Activated T-helper 9 cell treated with anti-CD3 and anti-CD28 coated beads, Interleukin-2, amount 50 U/mL, for 16 hours (primary cell): ENCODE measurements at places on chromosomes 3 and 15.

DNA sequence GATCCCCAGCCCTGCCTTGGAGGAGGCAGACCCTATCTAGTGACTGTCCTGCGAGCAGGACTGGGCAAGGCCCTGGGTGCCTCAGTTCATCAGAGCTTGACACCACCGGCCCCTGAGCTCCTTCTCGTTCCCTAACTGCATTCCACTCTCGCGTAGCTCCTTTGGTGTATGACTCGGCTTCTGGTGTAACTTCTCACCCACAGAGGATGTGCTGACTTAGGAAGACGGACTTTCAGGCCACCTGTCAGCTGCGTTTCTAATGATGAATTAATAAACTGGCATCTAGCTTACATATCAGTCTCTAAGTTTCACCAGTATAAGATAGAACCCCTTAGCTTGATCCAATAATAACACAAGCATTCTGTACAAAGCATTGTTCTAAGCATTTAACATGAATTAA is 17.5 kb downstream of the ABCF3 start:
- no peak for DNase-seq

DNA sequence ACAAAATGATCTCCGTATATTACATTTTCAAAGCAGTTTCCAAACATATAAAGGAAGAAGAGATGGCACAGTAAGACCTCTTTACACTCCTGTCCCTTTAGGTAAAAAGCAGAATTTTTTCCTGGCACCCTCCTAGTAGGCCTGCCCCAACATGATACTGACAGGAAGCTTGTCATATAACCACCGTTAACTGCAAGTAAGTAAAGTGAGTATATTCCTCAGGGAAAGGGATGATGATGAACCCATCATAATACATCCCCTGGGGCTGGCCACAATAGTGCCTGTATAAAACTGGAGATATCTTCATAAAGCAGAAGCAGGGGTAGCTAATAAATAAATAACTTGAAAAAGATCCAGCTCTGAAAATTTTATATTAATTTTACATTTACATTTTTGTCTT is 893.0 kb downstream of the DIPK2A start:
- no peak for DNase-seq

GRCh38 chr15:39589815-39590644 is 9.2 kb downstream of the THBS1 start:
- DNase-seq = no peak

DNA sequence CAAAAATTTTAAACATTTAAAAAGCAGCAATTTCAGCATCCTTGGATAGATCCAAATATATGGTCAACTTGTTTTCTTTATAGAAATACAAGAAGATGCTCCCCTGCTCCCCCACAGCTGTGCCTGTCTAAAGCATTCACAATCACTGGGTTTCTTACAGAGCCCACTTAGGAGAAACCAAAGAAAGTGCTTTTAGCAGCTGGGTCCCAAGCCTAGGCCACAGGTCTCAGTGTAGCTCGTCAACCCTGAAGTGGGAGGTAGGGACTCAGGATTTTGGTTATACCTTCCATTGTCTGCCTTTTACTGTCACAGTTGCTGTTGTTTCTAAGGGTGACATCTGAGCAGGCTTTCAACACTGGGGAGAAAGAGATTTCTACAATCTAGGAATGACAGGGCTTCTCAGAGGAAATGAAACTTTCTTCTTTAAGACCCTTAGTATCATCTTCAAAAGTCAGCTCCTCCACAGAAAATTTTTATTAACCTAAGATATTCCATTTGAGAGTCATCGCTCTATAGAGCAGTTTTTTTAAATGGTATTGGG is 199.3 kb upstream of the CMC1 start:
- DNase-seq = no peak

GRCh38 chr3:156360963-156361362 is 194.0 kb downstream of the SSR3 start:
- DNase-seq = no peak

DNA sequence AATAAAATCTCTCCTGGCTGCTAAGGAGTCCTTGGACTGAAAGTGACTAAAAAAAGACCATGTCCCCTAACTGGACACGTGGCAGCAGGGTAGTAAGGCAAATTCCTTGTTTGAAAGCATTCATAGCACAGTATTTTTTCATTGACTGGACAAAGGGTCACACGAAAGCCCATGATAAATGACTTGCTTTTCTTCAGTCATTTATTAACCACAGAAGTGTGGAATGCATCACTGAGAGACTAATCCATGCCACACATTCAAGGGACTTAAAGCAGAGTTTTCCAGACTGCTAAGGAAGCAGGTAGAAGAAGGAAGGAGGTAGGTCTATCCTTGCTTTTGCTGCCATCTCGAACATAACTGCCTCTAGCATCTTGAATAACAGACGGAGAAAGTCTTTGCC is 31.2 kb downstream of the CASR start:
- no peak for DNase-seq

DNA sequence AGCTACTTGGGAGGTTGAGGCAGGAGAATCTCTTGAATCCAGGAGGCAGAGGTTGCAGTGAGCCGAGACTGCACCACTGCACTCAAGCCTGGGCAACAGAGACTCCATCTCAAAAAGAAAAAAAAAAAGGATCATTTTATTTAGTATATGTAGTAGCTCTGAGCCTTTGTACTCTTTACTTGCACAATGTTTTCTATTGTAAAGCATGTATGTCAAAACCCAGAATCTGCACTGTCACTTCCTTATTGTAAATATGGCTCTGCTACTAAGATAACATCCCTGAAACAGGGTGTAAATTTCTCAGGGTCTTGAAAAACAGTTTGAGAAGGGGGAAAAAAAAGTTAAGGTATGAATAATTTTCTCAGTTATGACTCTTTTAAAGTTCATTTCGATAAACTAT is 35.1 kb downstream of the SLMAP start:
- no peak for DNase-seq

DNA sequence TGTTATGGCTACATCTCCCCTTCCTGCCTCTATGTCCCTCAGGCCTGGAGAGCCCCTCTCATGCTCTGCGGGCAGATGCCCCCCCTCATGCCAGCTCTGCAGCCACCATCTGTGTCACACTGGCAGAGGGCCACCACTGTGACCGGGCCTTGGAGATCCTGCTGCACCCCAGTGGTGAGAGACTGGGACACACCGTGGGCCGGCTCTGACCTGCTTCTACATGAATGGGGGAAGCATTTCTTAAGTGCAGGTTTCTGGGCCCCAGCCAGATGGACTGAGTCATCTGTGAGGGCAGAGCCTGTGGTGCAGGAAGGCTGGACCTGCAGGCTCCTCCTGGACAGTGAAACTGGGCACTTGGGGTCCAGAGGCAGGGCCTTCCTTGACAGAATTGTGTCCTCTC is 4.8 kb downstream of the VWA5B2 start:
- DNase-seq = no peak

DNA sequence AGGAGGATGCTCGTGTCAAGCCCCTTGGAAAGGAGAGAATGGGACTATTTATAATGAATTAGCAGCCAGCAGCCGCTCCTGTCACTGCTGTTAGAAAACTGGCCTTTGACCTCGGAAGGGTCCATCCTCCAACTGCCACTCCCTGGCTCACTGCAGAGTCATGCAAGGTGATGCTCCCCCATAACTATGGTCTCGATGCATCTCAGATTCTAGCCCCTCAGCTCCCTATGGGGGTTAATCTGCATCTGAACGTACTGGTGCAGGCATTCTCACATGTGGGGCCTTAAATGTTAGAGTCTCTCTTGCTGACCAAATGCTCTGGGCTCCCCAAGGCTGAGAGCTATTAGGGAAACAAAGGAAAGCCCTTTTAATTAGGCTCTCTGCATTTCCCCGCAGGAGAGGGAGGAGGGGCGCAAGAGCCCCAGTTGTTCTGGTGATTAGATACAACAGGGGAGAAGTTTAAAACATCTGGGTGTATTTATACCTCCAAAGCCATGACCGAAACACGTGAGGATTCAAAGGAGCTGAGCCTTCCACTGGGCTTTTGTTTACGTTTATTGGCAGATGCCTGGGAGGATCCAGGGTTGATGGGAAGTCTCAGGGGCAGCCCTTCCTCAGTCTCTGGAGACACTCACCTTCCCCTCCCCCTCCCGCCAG is 182.5 kb downstream of the OPA1 start:
- no peak for DNase-seq

DNA sequence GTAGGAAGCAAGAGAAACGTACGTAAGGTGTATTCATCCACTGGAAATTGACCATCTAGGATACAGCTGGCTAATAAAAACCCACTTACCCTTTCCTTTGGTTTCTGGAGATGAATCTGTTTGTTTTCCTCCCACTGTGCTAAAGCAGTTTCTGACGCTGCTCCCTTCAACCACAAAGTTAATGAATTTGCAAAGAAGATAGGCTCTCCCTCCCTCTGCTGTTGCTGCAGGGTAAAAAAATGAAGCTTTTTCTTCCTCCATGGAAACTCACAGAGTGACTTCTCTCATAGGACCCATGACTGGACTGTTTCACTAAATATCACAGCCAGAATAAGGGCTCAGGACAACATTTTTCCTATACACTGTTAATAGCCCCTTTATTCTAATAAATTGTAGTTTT is 172.1 kb upstream of the LRRN1 start:
- DNase-seq = no peak

DNA sequence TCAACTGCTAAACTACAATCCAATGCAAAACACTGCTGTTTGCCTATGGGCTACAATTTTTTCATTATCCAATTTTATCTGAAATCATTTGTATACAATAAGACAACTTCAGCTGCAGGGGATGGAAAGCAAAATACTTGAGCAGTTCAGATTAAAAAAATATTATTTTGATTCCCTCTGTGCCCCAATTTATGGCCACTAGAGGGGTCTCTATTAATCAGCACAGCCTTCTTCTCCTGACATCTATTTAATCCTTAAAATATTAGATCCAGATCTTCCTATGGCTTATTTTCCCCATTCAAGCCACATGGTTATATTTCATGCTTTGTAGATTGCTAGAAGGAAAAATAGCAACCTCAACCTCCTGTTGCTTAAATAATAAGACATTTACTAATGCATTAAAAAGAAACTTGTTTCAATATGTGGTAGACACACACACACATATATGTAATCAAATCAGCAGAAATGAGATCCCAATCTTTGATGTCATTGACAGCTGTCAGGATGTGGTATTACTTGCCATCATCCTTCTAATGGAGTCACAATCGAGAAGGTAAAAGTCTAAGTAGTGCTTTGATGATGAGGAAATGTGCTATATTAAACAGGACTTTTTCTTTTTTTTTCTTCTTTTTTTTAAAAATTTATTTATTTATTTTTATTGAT is 104.2 kb downstream of the P2RY1 start:
- DNase-seq = no peak

DNA sequence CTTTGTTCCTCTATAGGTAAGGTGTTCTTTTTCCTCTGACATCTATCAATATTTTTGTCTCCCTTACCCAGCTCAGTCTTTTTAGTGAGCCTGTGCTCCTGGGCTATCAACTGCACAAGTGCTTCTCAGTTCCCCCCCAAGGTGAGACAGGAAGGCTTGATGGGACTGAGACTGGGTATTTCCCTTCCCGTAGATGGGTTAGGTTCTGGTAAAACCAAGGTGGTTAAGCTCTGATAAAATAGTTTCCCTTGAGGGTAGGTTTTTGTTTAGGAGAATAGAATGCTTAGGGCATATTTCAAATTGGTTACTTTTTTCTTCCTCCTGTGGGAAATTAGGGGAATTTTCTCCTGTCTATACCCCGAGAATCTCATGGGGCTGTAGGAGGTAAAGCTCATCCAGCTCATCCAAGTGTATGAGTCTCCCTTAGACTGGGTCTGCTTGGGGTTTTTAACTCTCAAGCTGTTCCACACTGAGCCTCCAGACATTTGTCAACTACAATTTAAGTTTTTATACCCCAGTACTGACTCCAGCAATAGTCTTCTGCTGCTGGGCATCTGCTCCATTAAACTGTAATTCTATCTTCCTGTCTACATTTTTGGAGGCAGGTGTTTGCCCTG is 44.9 kb downstream of the OXSR1 start:
- DNase-seq = no peak

DNA sequence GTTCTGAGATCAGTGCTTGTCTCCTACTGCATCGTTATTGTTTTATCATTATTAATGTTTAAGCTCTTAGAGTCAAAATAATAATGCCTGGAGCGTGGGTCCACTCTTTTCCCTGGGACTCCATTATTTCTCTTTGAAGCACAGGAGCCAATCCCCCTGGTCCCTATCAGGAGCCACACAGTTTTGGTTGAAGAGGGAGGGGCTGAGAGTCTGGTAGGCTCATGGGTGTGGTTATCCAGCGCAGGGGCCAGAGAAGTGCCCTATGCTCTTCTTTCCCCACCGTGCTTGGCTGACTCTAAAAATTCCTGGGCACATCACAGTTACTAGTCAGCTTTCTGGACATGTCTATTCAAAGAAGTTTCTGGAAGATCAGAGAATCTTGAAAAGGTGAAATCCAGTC is 121.5 kb downstream of the DNAJB8 start:
- no peak for DNase-seq

DNA sequence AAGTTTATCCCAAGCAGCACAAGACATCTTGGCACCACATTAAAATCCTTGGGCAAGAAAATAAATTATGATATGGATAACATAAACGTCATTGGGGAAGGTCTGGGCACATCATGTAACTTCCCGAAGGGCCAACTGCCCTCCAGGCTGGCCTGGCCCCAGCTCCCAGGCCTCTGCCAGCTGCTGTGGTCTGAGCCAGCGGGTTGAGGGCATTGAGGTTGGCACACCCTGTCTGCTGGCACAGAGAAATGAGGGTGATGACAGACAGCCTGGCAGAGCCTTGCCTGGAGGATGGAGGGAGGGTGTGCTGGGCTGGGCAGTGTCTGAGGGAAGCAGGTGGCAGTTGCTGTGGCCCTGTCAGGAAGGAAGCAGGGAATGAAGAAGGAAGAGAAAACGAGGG is 3.3 kb upstream of the RBSN start:
- no peak for DNase-seq

GRCh38 chr15:46260937-46261336 is 626.1 kb downstream of the SQOR start:
- no peak for DNase-seq

- DNase-seq = no peak
These were observed 40.5 kb downstream of the SCN5A start for GRCh38 chr3:38608961-38609360.

DNA sequence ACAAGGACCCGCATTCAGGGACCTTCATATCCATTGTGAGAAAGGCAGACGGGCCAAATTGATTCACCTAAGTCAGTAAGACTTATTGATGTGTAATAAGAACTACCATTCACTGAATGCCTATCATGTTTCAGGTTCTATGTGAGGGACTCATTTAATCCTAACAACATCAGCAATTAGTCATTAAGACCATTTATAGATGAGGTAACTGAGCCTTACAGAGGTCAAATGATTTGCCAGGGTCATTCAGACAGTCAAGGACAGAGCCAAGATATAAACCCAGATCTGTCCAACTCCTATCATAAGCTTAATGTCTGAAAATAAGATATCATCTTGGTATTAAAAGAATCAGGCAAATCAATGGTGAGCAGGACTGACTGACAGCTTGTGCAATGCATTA is 453.8 kb downstream of the MAGI1 start:
- no peak for DNase-seq

GRCh38 chr3:84184937-84185336 is 773.9 kb upstream of the CADM2 start:
- no peak for DNase-seq
